ENCODE measurements at places on chromosomes 1 and 21.

GRCh38 chr1:230037261-230037660, 29.8 kb upstream of the GALNT2 start:
- no peak for DNase-seq

GRCh38 chr1:27179379-27179778, 24.5 kb upstream of the SLC9A1 start:
- DNase-seq, result no peak

GRCh38 chr1:178010674-178011464, 41.0 kb upstream of the SEC16B start:
- no peak for DNase-seq

GRCh38 chr1:162704673-162705424, 72.6 kb downstream of the DDR2 start:
- DNase-seq, result no peak

DNA sequence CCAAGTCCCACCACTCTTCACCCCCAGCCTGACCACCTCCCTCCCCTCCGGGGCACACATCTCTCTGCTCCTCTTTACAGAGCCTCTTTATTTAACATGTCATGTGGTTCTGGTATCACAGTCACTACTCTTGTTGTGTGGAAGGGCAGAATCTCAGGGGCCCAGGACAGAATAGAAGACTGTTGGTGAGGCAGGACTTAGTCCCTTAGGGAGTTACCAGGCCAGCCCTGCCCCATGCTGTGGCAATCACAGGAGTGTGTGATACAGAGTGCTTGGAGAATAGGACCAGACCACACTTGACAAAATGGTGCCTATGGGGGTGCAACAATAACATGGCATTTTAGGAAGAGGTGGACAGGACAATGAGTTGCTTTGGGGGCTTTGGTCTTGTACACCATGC, 43.0 kb upstream of the CRNN start:
- no peak for DNase-seq

GRCh38 chr1:232423591-232423990, 206.3 kb downstream of the SIPA1L2 start:
- no peak for DNase-seq

GRCh38 chr1:196148367-196148970, 459.8 kb downstream of the KCNT2 start:
- no peak for DNase-seq

- no peak for DNase-seq
Measured at GRCh38 chr1:206770531-206771337, at the start of gene IL19. IL19 (plus strand) TSS chr1:206770773; CDS start chr1:206836663, 65,890 bp downstream.

- DNase-seq, result no peak
Measured at GRCh38 chr1:57024855-57025254, 59.0 kb upstream of the C8B start.

- DNase-seq, result no peak
Measured at GRCh38 chr1:206778031-206778430, 5.7 kb upstream of the IL10 start.

GRCh38 chr1:75023005-75023404, 111.2 kb upstream of the LHX8 start:
- DNase-seq, result no peak

DNA sequence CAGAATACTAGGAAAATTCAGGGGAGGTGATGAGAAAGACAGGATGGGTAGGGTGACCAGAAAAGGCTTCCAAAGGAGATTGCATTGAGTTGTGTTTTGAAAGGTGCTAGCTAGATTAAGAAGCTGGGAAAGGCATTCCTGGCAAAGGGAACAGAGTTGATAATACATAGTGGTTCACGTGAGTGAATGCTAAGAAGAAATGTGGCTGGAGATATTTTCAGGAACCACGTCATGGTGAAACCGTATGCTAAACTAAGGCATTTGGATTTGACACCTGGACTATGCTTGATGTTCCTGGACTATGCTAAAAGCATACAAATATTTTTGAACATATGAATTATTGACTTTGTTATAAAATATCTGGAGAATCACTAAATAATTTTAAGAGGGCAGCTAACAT, 14.7 kb downstream of the CCDC30 start:
- DNase-seq, result no peak

- no peak for DNase-seq
Measured at GRCh38 chr1:147077081-147077480, 95.2 kb downstream of the PRKAB2 start.

GRCh38 chr1:43935711-43936427, 2.3 kb downstream of the ARTN start:
- DNase-seq, result no peak

GRCh38 chr1:1262071-1262470, 11.6 kb downstream of the UBE2J2 start:
- DNase-seq, result no peak

GRCh38 chr1:90718411-90719329, 1.6 kb upstream of the BARHL2 start:
- DNase-seq, result no peak

- DNase-seq, result no peak
Measured at GRCh38 chr1:234660536-234661316, 50.7 kb upstream of the IRF2BP2 start.

GRCh38 chr1:149936170-149936991, at the start of gene MTMR11:
MTMR11 (minus strand) TSS chr1:149936879; CDS start chr1:149936647, 232 bp downstream.
- no peak for DNase-seq

DNA sequence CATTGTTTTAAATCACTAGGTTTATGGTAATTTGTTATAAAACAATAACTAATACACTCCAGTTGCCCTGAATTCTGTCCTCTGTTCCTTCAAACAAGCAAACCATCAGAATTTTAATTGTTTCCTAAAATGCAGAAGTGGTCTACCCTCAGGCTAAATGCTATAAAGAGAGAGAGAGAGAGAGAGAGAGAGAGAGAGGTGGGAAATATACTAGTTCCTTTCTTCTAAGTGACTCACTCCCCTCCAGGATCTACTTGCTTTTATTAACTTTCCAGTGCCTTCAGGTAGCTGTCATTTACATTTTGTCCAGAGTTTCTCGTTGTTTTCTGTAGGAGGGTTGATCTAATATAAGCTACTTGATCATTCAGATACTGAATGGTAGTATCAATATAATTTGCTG, 26.4 kb downstream of the LRRC53 start:
- no peak for DNase-seq
